ENCODE measurements at places on chromosomes 4 and X.

- DNase-seq = no peak
Observed at GRCh38 chr4:136025540-136025939, 1506.8 kb downstream of the PCDH18 start.

DNA sequence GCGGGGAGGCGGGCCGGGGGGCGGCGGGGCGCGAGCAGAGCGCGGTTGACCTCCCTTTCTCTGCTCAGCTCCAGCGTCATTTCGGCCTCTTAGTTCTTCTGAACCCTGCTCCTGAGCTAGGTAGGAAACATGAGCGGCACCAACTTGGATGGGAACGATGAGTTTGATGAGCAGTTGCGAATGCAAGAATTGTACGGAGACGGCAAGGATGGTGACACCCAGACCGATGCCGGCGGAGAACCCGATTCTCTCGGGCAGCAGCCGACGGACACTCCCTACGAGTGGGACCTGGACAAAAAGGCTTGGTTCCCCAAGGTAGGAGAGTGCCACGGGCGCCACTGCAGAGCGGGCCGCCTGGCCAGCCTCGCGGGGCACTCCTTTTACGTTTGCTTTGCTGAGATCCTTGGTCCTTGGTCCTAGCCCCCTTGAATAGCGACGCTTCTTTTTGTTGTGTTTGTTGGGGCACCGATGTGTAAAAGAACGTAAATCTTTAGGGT lies at the start of gene HTATSF1:
TSS of gene HTATSF1 (plus strand) at position 37 of the 497 bp plus-strand sequence. CDS start at position 130, 93 bp downstream.
- DNase-seq = no peak

- no peak for DNase-seq
Observed at GRCh38 chrX:69010339-69010738, 154.9 kb downstream of the PJA1 start.

GRCh38 chr4:8157944-8158709 lies 486 bp downstream of the ABLIM2 start:
- DNase-seq = no peak

DNA sequence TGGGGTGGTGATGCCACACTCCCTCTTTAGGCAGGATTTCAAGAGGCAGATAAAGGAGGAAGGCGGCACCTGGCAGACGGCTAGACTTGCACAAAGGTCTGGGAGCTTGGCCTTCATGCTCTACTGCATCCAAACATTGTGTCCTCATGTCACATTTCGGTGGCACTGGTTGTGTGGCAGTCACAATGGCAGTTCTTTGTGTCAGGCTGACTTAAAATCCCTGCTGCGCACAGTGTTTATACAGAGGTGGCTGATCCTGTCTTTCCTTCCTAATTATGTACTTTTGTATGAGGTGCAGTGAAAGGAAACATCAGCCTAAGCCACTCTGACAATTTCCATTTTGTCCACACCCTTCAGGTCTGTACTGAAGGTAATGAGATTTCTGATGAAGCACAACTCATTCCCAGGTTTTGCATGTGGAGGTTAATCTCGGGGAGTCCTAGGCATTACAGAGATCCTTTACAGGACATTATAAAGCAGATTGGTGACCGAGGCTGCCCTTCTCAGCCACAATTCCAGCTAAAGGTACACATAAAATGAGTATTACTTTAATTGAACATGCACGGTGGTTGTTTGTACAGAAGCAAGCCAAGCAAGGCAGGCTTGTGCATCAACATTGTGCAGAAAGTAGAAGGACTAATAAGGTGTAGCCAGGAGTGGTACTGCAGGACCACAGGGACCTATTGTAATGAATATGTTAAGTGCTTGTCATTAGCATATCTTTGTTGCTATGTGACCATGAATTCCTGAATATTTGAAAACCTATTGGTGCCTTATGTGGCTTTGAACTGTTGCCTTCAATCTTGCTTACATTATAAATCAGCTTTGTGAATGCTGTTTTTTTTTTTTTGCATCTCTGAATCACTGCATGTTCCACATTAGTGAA lies 147.6 kb downstream of the STK32B start:
- no peak for DNase-seq

- DNase-seq = peak; percentile 24
Observed at GRCh38 chrX:107654872-107655761, 26.8 kb downstream of the PRPS1 start.

DNA sequence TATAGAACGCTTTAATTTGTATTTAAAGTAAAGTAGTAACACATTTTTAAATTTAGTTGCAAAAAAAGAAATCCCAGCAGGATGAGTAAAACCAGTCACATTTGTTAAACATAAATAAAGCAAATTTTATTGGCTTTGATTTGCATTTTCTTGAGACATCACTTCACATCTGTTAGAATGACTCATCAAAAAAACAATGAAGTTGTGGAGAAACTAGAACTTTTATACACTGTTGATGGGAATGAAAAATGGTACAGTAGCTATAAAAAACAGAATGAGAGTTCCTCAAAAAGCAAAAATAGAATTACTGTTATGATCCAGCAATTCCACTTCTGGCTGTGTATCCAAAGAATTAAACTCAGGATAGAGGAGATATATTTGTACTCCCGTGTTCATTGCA lies 454.0 kb upstream of the KLHL4 start:
- no peak for DNase-seq

DNA sequence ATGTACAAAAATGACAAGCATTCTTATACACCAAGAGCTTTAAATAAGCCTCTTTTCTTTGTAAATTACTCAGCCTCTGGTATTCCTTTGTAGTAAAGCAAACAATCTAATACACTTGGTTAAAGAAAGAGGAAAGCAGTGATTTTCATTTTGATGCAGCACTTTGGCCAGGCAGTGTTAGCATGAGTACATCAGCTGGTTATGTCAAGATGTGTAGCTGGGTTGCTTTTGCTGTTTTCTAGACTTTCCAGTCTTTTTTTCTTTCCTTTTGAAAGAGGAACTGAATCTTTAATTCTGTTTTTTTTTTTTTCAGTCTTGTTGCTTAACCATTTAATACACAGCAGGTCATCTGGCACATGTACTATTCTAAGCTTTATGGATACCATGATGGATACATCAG lies 167.1 kb upstream of the AADAT start:
- DNase-seq = no peak

DNA sequence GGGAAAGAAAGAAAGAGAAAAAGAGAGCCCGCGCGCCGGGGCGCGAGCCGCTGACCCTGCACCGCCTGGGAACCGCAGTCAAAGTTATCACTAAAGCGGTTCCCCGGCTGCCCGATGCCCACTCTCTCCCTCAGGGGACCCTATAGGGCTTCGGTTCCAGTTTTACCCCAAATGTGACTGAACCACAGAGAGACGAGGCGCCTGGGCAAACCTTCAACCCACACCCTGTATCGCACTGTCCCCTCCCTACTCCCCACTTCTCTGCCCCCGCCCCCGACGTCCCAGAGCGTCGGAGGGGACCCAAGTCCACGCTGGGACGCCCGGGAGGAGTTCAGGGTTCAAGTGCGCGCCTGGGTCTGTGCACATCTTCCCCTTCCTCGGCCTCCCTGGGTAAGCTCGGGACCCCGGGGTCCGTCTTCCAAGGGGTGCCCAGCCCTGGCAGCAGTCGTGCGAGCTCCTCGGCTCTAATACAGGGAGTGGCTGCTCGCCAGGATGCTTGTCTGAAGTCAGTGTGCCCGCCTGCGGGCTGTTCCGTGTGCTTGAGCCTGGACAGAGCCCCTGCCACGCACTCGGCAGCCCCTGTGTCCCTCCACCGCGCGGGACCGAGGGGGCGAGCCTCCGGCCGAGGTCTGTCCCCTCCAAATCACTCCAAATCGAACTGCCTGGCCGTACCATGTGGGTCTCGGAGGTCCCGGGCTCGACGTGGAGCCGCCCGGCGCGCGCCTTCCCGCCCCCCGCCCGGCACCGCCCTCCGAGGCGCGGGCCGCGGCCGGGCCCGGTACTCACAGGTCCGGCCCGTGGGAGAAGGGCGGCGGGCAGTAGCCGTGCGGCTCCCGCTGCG lies 960 bp downstream of the TRPC3 start:
- DNase-seq = no peak

- no peak for DNase-seq
Observed at GRCh38 chr4:123593655-123594054, 197.1 kb downstream of the SPRY1 start.

DNA sequence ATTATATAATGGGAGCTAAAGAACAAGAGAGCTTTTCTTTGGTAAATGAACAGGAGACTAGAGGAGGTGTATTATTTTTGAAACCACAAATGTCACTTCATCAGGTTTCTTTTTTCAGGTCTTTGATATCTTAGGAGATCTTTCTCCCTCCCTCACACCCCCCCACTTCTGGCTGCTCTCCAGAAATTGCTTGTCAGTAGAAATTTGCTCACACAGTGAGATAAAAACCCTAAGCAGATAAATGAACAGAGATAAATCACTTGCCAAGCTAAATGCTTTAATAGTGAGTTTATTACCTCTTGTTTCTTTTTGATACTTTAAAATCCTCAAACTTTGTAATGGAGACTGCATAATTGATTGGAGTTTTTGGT lies 421.2 kb upstream of the TENM3 start:
- peak; percentile 16 for DNase-seq

DNA sequence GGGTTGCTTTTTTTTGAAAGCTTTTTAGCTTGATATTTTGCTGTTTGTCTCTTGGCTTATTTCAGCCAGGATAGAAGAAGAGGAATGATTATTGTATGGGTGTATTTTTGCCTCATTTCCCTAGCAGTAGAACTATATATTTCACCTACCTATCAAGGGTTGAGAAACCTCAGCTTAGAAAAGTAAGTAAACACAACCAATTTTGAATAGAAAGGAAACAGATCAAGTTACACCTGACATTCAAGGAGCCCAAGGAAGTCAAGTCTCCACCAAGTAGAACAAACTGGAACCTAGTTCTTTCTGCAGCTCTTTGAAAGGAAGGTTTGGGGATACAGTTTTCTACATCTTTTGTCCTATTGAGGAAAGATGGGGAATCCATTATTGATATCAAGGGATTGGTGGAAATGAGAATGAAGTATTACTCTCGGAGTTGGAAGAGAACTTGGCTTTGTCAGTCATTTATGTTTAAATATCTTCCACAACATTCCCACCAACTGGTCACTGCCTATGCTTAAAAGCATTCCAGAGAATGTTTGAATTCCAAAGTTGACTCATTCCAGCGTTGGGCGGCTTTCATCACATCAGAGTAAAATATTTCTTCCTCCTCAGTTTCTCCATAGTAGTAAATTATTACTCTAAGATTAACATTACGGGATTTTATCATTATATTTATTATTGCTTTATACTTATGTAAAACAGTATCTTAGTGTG lies 207.8 kb upstream of the CNKSR2 start:
- DNase-seq = no peak

GRCh38 chrX:8191022-8191421 lies 20.0 kb upstream of the VCX2 start:
- no peak for DNase-seq

- no peak for DNase-seq
Observed at GRCh38 chr4:71380788-71381187, 42.0 kb downstream of the SLC4A4 start.

- no peak for DNase-seq
Observed at GRCh38 chrX:21004835-21005234, 369.4 kb upstream of the CNKSR2 start.

GRCh38 chr4:61070269-61070668 lies 129.9 kb upstream of the ADGRL3 start:
- DNase-seq = no peak

DNA sequence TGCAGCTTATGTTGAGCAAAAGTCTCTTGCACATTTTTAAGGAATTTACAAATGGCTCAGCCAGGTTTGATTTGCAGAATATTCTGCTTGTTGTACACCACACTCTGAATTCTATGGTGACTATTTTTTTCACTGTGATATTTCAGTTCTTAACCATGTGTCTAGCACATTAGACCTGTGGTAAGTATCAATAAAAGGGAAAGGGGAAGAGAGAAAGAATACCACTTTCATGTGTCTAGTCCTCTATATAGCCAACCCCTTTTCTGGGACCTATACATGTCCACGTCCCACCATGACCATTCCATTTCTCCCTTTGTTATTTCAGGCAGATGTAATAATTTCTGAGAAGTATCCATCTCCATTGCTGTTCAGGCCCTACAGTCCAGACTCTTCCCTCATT lies 121.3 kb upstream of the PNPLA4 start:
- DNase-seq = no peak

DNA sequence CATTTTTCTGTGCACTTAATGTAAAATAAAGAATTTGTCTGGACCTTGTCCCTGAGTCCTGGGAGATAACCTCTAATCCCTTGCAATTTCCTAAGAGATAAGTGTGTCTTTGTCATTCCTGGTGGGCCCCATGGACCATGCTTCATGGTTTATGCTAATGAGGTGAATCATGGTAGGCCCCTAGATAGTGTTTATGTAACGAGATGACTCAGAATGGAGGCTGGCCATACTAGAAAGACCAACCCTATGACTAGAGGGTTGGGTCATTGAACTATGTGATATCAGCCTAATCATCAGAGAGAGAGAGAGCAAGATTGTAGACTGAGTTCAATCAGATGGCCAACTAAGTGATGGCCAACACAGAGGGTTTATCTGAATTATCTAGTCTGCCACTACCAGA lies 64.2 kb upstream of the NHSL2 start:
- no peak for DNase-seq

GRCh38 chrX:10821293-10821692 lies 200.9 kb upstream of the MID1 start:
- DNase-seq = no peak

DNA sequence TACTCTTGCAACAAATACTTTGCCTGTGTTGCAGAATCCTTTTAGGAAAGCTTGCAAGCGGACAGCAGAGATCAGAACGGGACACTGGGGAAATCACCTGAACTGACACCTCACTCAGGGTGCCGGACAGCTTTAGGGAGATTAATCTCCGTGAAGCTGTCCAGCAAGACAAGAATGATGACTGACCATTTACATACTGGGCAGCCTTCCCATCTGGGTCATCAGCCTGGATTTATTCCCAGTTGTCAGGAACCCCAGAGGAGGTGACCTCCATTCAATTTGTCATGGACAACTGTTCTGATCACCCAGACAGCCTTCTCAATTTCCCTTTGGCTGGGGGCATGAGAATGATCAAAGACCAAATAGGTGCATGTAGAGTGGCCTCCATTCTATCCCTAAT lies 93.0 kb upstream of the EGFL6 start:
- DNase-seq = no peak

GRCh38 chr4:5982156-5982973 lies 35.9 kb downstream of the C4orf50 start:
- DNase-seq = no peak

DNA sequence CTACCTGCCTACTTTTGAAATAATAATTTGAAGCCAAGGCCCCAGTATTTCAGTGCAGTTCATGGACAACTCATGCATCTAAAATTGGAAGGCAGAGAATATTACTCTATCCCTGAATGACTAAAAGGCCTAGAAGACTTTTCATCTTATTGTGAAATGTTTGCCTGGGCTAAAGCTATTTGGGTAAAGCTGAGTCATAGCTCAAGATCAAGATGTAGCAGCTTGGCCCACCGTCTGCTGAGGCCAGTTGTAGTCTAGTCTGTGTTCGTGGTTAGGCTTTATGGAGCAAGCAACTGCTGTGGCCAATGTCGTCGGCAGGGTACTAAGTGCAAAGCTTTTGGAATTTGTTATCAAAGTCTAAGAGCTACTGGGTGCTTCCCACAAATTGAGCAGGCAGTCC lies 929.1 kb downstream of the RAB28 start:
- no peak for DNase-seq

- peak; percentile 4 for DNase-seq
Observed at GRCh38 chrX:97027384-97027922, 143.7 kb downstream of the RPA4 start.

Data from NCI-H1436 (cell line).